T-cell (primary cell): ENCODE measurements at places on chromosomes 11 and 22.
A peak's percentile ranks its signal among the peaks of the same experiment; 100 is the strongest.

GRCh38 chr11:123231256-123231655, 36.2 kb upstream of the CLMP start:
- no peak for DNase-seq

- DNase-seq = peak; percentile 1
These were observed 14.0 kb upstream of the PRODH start for GRCh38 chr22:18950141-18950540.

- no peak for DNase-seq
These were observed 49.6 kb downstream of the NOX4 start for GRCh38 chr11:89441606-89442005.

DNA sequence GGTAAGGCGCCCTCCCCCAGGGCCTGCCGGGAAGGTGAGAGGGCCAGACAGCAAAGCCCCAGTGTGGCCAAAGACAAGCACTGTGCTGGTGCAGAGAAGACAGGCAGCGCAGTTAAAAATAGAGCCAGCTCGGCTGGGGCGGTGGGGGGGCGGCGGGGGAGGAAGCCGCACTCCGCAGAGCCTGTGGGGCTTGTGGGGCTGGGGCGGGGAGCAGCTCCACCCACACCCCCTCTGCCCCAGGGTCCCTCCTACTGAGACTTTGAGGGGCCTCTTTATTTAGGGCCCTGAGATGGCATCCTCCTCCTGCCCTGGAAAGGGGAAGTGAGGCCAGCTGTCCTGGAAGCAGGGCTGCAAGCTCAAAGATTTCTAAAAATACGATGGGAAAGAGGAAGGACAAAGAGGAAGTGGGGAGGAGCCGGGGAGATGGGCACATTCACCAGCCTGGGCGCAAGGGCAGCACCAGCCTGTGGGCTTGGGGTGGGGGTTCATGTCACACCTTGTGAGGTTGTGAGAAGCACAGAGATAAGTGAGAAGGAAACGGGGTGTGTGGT, 2.6 kb downstream of the CYTH4 start:
- DNase-seq = peak; percentile 45

- no peak for DNase-seq
These were observed 3.2 kb upstream of the KLHDC7B start for GRCh38 chr22:50542416-50542927.
